ENCODE measurements at places on chromosomes 13 and 19. TPM values are rescaled to one million over a fixed set of nuclear protein-coding genes. Genes with fewer than 3 reads are reported as not detected.

DNA sequence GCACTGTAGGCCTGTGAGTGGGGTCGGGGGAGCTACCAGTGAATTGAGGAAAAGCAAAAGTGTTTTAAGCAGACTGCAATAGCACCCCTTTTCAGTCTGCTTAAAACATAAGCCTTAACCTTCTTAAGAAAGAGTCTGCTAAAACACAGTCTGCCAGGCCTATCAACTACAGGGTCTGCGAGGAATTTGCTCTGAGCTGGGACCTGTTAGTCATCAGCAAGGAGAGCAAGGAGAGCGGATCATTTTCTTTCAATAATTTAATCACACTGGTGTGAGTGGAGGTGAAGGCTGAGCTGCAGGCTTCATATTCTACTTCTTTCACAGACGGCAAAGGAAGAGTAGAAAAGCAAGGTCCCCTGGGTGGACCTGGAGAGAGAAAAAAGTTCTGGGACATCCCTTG, 342.7 kb downstream of the ENOX1 start:
- DNase-seq = no peak

DNA sequence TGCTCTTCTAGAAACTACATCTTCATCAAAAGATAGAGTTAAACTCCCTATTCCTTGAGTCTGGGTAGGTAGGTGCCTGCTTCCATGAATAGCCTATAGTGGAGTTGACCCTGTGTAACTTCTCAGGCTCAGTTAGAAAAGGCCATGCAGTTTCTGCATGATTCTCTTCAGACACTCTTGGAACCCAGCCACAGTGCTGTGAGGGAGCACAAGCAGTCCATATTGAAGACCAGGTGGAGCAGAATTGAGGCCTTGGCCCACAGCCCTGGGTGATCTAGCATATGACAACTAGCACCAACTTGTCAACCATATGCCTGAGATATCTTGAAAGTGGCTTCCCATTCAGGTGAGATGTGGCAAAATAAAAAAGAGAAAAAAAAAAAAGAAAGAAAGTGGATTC, 10.3 kb upstream of the PAN3 start:
- DNase-seq = no peak

CTU1 gene
- 4.5 TPM for total RNA-seq

DNA sequence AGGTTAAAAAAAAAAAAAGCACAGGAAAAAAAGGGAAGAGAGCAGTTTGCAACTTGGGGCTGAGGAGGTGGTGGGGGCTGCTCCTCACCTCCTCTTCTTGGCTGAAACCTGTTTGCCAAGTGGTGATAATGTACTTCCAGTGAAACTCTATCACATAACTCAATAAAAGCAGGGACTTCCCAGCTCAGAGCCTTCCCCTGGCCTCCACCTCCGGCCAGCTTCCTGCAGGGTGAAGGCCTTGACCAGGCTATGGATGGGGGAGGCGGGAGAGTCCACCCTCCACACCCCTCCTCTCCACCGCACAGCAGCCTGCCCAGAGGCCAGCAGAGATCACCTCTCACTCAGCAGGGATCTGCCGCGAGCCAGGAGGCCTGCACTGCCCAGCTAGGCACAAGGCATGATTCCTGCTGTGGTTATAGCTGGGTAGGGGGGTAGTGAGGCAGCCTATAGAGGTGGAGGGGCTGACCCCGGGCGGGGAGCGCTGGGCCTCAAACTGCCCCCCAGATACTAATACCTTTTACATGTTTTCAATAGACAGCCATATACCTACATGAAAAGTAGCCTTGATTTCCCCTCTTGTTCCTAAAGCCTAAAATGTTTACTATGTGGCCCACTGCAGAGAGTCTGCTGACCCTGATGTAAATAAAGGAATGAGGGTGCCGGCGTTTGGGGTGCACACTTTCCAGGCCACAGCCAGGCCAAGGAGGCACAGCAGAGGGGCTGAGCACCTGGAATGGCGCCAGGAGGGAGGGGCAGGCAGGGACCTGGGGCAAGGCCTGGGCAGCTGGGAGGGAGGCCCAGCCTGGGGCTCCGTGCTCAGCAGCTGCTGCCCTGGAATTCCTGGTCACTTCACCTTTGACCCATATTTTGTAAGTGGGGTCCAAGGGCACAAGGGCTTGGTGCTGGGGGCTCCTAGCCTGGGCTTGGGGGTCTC, 10.3 kb downstream of the ZNF787 start:
- no peak for DNase-seq

- no peak for DNase-seq
These were observed 10.2 kb downstream of the C19orf12 start for GRCh38 chr19:29704562-29705558.

ZNF583 gene
- 54.7 TPM for total RNA-seq
